ENCODE measurements at places on chromosomes 2 and 18. TPM values are rescaled to one million over a fixed set of nuclear protein-coding genes. Genes with fewer than 3 reads are reported as not detected.

- no peak for DNase-seq
Observed at GRCh38 chr2:127514485-127514884, 11.8 kb downstream of the IWS1 start.

GRCh38 chr18:72456802-72457201, 87.3 kb downstream of the CBLN2 start:
- DNase-seq: no peak

- DNase-seq: no peak
Observed at GRCh38 chr2:174846218-174846617, 81.9 kb upstream of the CHRNA1 start.

DNA sequence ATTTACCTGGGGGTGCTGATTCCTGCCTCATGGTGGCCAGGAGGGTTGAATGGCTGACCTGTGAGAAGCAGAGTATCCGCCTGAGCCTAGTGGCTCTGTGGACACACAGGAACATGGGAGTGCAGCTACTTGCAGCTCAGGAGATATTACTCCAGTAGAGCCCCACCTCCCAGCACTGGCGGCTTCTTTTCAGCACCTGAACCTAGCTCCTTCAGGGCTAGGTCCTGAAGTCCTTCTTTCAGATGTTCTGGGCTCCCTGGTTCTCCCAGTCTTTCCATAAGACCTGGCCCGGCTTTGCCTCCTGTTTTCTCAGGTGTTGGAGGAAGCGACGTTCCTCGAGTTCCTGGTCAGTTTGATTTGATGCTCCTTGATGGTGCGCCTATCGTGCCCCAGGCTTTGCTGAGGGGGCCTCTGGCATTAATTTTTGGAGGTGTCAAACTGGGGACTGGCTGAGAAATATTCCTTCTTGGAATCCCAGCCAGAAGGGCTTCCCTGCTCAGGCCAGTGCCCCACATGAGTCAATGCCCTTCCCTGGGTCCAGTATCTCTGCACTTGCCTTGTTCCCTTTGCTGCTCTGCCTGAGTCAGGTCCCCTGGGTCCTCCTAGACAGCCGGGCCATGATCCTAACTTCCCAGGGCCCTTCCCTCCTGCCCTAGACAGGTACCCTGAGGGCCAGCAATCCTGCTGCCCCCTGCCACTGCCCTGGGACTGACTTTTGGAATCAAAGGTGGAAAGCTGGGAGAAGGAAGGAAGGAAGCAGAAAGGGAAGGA, 110.7 kb upstream of the HAAO start:
- no peak for DNase-seq

GRCh38 chr18:5955861-5956260, 60.5 kb upstream of the TMEM200C start:
- DNase-seq: no peak

DNA sequence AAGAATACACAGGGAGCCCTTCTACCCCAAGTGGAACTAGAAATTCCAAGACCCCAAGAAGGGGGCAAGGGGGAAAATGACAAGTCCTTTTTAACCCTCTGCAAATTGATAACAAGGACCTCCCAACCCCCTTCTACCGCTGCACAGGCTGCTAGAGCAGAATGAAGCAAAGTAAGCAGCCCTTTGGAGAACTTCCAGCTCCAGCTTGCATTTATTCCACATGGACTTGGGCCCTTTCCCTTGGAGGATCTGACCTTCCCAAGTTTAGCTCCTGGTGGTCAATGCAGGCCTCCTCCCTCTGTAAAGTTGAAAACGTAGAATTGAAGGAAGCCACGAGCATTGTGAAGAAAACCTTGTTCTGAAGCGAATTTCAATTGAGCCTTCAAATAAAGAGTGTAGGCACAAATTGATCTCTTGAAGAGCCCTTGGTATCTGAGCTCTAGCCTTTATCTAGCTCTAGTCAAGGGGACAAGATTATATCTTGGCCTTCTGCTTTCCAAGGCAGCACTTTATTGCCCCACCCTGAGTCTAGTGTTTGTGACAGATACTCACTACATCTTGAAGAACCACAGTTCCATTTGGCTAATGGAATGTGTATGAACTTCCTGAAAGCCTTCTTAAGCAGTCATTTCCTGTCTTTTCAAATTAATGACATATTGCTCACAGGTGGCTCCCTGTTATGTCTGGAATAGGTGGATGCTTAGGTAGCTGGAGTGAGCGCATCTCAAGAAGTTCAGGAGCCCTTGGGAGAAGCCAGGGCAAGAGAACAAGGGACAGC, 37.2 kb downstream of the SLC14A2 start:
- no peak for DNase-seq

- DNase-seq: no peak
Observed at GRCh38 chr2:37634914-37635503, 36.4 kb downstream of the CDC42EP3 start.

DNA sequence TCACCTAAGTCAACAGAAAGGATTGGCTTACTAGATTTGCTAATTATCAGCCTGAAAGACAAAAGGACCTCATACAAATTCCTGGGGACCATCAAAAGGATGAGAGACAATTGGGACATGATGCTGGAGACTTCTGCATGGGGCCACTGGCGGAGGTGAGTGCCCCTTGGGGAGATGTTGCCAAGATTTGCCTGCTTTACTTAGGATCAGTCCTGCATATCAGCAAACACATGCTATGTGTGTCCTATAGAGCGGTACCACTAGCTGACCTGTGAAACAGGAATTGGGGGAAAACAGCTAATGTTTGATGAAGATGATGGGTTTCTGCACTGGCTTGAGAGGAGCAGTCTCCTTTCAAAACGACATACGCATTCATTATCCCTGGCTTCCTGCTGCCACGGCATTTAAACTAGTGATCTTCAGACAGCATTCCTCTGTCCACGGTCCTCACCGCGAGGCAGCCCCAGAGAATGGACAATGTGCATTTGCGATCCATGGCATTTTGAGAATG, 104.2 kb downstream of the TGIF1 start:
- DNase-seq: peak; percentile 9

DNA sequence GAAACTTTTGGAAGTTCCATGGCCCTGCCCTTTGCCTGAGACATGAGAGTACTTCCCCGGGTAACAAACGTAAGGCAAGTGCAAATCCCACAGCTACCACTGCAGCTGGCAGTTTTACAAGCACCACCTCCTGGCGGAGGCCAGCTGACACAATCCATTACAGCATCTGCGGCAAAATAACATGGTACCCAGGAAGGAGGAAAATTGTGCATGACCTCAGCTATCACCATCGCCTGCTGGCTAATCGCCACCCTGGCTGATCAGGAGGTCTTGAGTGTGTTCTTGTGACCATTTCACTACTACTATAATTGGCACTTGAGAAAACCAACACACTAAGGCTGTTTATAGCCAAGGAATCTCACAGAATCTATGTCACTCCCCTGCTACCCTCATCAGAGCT, 71.7 kb upstream of the SERPINE2 start:
- DNase-seq: no peak

GRCh38 chr2:120749506-120750431, 14.1 kb downstream of the GLI2 start:
- peak; percentile 44 for DNase-seq

- no peak for DNase-seq
Observed at GRCh38 chr18:9741793-9742523, 33.9 kb downstream of the RAB31 start.

GRCh38 chr2:71801969-71802368, 345.7 kb downstream of the CYP26B1 start:
- peak; percentile 79 for DNase-seq

DNA sequence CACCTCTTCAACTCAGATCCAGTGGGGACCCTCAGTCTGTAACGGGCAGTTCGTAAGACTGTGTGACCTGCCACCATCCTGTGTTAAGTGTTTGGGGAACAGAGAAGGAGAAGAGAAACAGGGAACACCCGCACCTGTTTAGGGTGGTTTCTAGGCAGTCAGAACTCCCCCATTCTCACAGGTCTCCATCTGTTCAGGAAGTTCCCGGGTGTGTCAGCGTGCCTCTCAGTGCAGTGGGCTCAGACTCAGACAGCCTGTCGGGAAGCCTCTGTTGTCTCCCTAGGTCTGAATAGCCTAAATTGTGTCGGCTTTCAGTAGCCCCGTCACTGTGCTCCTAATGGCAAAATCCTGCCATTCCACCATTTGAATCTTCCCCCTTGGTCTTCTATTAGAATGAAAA, 256.6 kb downstream of the LOXHD1 start:
- DNase-seq: peak; percentile 20

DNA sequence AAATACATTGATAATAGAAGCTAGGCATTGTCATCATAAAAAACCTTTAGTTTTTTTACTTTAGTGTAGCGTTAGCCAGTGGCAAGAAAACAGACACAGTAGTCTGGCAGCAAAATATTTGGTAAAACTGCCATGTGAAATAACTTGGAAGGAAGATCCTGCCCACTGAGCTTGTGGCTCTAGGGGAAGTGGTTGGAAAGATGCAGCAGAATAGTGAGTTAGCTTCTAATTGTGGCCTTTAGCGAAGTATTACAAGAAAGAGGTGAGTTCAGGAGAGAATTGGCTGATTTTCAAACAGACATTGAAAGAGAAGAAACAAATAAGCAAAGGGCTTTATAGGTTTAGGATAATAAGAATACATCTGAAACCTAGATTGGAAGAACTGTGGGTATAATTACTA, 1887.8 kb upstream of the CELF4 start:
- DNase-seq: no peak

The IKZF2 gene
- total RNA-seq: 1.9 TPM

The CREB1 gene
- 37.9 TPM for total RNA-seq

The NEU2 gene
- not detected for total RNA-seq

The AFF3 gene
- total RNA-seq: not detected

The SLC16A14 gene
- not detected for total RNA-seq

The PLEKHB2 gene
- total RNA-seq: 50.4 TPM

All from SJCRH30 (cell line).